Skeletal muscle tissue (tissue), 5 donors: ENCODE measurements at places on chromosomes 1 and 21. TPM values are rescaled to one million over a fixed set of nuclear protein-coding genes. Genes with fewer than 3 reads are reported as not detected.

Gene GBP7
- not detected for total RNA-seq

Gene CCDC185
- not detected for total RNA-seq

Gene CSF3R
- 3.7 TPM for total RNA-seq

Gene TSPAN1
- not detected for total RNA-seq

Gene ASTN1
- total RNA-seq, result 3.7 TPM

Gene RNF220
- 25.1 TPM for total RNA-seq

Gene AMY2A
- total RNA-seq, result not detected

Gene KCNT2
- 8.9 TPM for total RNA-seq

Gene RAP1GAP
- total RNA-seq, result 1.0 TPM

Gene UTS2
- total RNA-seq, result not detected
